ENCODE measurements at places on chromosomes 6 and 20.

- no peak for DNase-seq
Measured at GRCh38 chr6:16562498-16562897, 198.8 kb downstream of the ATXN1 start.

DNA sequence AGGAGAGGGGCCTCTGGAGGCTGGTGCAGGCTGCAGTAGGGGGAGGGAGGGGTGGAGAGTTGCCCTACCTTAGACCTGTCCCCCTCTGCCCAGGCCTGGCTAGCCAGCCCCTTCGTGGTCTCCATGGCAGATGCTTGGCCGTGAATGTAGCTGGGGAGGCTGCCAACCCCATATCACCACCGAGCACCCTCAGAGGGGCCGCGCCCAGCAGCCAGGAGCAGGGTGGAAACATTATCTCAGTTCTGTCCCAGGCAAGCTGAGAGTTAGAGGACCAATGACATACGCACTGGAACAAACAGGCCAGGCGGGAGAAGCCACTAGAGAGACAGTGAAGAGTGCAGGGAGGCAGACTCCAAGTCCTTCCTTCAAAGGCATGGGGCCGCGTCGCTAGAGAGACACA is 66.5 kb downstream of the LRFN2 start:
- DNase-seq, result peak; percentile 41

- DNase-seq, result no peak
Measured at GRCh38 chr6:41470029-41470330, 76.2 kb upstream of the FOXP4 start.

DNA sequence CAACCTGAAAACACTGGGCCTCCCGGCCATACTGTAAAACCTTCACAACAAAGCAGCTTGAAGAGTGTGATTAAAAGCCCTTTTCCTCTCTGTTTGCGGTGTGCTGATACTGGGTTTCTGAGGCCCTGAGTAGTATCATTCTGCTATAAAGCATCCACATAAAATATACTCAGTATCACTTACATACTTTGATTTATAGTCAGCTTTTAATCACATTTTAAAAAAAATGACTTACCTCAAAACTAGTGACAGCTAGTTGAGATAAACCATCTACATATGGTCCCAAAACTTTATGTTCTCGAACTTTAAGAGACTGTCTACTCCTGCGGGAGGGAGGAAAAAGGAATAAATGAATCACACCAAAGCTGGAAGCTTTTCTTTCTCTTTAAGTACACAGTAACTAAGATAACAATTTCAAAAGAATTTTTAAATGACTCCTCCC is 135.7 kb downstream of the KIF13A start:
- DNase-seq, result no peak

DNA sequence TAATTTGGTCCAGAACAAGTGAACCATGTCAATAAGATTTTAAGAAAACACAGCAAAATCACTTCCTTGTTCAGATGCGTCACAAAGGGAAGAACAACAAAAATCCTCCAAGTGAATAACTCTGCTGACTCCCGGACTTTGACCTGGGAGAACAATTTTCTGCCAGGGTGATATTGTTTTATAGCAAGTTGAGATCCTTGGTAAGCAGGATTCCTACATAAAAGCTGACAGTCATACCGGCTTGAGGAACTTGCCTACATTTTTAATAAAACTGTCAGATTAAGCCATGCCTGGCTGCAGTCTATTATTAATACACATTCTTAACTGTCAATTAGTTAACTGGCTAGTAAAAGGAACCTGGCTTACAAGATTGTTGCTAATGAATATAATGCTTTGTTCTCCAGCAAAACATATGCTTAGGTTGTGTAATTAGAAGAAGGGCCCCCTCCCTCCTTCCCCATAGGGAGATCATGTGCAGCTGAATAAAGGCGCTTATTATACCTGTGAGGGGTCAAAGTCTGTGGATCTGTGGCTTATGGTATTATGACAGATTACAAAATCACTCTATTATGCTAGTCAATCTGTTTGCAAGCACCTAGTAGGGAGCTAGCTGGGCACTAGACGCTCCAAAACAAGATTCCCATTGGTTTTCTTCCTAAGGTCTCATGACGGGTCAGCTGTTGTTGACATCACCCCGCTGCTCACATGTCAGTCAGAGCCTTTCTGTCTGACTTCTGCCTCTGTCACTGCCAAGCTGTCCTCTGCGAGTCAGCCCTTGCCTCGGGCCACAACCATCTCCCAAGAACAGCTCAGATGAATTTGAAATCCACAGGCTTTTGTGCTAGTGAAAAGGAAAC is 44.6 kb upstream of the SEC63 start:
- DNase-seq, result no peak
